ENCODE measurements at places on chromosomes 13 and 19.

DNA sequence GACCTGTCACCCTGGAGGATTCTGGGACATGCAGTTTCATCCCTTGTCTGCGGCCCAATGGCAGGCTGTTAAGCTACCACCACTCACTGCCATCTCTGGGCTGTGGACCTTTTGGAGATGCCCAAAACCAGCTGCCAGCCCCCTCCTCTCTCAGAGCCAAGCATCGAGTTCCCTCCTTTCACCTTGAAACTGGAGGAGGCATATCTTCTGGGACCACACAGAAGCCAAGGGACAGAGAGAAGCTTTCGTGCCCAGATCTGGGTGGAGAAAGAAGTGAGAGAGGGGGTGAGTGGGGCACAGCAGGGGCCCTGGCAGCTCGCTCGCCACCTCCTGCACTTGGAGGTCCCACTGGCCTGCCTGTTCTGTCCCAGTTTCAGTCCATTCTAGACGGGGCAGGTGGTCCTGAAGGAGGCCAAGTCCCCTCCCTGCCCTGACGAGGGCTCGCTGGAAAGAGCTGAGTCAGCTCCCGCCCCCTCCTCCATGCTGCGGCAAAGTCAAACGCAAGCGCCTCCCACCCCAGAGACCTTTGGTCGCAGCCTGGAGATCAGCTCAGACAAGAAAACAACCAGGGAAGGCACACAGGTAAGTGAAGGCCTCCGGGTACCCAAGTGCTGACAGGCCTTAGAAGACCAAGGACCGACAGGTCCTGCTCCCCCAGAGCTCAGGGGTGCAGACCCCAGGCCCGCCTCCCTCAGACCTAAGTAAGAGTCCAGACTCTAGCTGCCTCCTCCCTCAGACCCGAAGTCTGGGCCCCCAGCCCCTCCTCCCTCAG, 3.8 kb downstream of the BCAT2 start:
- DNase-seq: no peak

GRCh38 chr13:76029088-76029487, 393.0 kb downstream of the LMO7 start:
- no peak for DNase-seq

DNA sequence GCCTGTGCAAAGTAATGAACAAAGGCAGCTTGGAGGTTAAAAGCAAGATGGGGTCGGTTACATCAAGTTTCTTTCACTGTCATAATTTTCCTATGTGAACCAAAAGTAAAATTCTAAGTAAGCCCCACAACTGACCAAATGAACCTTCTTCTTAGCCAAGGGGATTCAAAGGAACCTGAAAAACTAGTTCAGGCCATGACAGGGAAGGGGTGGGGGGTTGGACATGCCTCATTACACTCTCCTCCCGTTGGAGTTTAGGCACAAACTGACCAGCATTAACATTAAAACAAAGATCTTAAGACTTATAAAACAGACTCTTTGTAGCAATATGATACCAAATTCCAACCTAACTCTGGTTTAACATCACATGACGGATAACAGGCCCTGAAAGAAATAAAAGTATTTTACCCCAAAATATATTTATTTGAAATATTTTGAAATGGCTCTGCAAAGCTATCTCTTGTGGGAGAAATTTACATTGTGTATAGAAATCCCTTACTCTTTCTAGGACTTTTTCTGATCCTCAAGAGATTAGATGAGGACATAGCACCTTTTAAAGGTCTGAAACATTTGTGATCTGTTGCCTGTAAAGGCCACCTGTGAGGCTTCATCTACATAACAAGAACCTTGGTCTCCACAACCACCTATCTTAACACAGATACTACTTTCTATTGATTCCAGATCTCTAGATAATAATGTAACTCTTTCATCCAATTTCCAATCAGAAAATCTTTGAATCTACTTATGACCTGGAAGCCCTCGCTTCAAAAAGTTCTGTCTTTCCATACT, 1829.0 kb upstream of the MIR17HG start:
- no peak for DNase-seq

DNA sequence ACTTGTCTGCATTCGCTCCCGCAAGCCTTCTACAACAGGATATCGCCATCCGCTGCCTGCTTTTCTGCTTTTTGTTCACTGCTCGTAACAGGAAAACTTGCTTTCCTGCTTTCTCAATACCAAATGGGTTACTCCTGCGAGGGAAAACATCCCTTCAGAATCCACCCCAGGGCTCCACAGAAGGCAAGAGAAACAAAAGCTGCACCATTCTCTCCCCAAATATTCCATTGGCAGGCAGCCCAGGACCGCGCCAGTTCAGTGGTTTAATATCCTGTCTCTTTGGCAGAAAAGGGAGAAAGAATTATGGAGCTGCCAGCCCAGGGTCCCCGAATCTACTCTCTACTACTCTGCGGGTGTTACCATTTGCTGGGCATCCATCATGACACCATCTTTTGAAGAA, 84.7 kb upstream of the DOCK9 start:
- DNase-seq: no peak

- DNase-seq: no peak
These were observed 56.4 kb upstream of the NPAS1 start for GRCh38 chr19:46963093-46963734.

DNA sequence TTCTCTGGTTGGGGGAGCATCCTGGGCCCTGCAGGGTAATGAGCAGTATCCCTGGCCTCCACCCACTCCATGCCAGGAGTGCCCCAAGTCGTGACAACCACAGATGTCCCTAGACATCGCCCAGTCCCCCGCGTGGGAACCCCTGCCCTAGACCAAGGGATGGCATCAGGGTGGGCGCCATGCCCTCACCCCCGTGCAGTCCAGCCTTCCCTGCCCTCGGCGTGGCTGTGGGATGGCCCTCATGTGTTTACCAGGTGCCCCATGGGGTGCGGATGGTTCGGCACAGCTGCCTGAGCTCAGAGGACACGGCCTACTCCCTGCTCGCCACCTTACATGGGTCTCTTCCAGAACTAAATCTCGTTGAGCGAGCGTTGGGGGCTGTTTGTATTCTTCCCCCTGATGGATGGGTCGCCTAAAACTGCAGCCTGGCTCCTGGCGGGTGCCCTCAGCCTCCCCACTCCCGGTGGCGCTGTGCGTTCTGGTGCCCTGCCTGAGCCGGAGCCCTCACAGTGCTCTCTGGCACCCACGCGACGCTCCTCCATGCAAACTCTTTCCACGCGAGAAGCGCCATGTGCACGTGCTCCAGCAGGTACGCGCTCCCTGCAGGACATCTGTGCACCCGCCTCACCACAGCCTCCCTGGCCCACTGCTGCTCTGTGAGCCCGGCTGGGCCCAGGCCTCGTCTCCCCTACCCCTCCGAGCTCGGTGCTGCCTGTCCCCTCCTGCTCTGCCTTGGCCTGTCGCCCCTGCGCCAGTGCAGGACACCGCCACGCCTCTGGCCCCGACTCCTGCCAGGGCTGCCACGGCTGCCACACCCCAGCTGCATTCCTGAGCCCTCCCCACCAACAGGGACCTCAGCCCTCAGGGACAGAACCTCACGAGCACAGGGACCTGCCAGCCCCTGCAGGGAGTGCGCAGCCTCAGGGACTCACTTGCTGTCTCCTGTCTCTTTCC, 145.0 kb downstream of the KDM4B start:
- no peak for DNase-seq

DNA sequence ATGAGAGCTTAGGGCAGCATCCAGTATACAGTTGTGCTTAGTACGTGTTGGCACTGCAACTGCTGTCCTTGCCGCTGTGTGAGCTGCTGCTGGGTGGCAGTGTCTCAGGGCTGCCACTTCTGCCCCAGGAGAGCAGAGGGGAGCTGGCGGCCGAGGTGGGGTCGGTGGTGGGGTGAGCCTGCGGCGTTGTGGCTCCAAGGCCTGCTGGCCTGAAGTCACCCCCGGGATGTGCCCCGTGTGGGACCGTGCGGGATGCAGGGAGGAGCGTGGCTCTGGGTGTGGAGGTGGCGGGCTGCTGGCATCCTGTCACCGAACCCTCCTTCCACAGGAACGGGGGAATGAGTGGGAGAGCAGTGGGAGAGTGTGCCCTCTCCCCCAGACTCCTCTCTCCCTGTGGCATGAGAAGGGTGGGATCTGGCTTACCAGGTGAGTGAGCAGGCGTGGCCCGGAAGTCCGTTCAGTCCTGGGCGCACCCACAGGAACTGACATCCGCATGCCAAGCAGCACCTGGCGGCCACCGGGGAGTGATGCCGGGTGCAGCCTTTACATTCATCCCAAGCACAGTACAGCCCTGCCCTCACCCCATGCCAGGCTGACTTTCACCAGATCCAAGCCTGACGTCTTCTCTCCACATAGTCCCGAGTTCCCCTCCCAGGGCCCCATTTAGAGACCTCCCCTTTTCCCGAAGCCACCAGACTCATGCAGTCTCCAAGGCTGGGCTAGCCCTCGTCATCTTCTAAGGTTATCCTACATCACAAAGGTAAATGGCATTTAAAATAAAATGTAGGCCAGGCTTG, 26.6 kb downstream of the MCF2L start:
- DNase-seq: no peak

DNA sequence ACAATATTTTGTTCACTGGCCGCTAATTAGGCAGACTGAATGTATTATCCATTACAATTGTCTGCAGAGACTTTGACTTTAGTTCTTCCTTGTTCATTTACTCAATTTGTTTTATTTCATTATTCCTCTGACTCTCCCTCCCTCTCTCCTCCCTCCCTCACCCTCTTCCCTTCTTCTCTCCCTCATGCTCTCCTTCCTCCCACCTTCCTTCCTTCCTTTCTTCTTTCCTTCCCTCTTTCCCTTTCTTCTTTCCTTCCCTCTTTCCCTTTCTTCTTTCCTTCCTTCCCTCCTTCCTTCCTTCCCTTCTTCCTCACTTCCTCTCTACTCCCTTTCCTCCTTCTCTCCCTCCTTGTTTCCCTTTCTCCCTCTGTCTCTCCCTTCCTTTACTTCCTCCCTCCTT, 1591.0 kb upstream of the SLC10A2 start:
- no peak for DNase-seq

DNA sequence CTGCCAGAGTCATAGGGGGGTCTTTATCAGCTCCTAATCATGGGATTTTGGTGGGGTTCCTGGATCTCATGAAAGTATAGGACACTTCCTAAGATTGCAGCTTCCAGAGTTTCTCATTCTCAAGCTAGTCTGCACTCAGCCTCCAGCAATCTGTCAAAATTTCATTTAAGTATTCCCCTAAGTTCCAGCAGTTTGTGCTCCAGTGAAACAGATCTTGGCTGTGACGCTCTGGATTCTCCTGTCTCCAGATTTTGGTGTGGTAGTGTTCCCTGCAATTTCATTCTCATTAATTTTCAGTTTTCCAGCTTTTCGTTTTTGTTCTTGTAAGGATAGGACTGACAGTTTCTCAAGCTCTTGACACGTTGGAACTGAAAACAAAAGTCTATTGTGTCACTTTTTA, 908.9 kb upstream of the MIR17HG start:
- DNase-seq: no peak

DNA sequence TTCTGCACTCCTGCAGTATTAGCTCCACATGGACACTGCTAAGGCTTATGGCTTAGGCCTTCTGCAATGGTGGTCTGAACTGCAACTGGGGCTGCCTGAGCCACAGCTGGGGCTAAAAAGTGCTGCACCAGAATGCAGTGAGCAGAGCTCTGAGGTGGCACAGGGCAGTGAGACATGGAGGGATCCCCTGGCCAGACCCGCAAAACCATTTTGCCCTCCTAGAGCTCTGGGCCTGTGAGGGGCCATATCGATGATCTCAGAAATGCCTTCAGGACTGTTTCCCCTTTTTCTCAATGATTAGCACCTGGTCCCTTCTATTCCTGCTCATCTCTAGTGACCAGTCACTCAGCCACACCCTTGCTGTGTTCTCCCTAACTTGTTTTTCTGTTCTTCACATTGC, 397.7 kb downstream of the UQCRFS1 start:
- no peak for DNase-seq

DNA sequence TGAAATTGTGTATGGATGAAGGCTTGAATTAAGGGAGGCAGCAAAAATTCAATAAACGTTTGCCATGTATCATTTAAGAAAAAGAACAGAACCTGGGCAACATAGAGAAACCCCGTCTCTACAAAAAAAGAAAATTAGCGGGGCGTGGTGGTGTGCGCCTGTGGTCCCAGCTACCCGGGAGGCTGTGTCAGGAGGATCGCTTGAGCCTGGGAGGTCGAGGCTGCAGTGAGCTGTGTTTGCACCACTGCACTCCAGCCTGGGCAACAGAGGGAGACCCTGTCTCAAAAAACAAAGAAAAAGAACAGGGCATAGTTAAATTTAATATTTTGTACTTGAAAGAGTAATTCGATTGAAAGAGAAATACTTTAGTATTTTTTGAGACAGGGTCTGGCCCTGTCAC, 1.4 kb downstream of the UBA2 start:
- DNase-seq: no peak

- DNase-seq: no peak
These were observed 50.3 kb downstream of the RAP2A start for GRCh38 chr13:97484301-97484700.

DNA sequence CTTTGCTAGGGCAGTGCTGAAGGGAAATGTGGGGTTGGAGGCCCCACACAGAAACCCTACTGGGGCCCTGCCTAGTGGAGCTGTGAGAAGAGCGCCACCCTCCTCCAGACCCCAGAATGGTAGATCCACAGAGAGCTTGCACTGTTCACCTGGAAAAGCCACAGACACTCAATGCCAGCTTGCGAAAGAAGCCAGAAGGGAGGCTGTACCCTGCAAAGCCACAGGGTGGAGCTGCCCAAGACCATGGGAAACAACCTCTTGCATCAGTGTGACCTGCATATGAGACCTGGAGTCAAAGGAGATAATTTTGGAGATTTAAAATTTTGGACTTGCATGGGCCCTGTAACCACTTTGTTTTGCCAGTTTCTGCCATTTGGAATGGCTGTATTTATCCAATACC, 615.4 kb upstream of the MIR17HG start:
- DNase-seq: no peak

DNA sequence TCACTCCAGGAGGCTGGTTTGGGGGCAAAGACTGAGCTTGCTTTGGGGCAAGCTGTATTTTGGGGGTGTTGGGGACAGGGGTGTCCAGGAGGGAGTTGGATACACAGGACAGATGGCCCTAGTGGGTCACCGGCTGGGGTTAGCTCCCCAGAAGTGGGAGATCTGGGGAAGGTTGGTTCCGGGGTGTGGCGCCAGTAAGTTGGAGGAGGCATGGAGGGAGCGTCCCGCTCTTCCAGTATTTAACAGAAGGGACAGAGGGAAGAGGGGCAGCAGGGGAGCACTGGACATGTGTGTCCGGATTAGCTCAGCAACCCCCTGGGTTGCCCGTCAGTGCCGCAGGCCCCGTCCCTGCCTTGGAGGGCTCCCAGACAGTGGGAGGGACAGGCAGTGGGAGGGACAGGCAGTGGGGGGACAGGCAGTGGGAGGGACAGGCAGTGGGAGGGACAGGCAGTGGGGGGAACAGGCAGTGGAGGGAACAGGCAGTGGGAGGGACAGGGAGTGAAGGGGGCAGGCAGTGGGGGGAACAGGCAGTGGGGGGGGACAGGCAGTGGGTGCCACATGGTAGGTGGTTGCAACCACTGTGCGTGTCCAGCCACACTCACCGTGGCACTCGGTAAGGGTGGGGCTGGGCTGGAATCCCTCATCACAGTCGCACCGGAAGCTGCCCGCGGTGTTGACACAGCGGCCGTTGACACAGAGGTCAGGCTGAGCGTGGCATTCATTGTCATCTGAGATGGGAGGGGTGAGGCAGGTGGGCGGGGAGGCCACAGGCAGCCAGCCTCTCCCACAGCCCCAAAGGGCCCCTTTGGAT, 33.2 kb downstream of the CCL25 start:
- no peak for DNase-seq

Measured in omental fat pad (tissue), 4 donors.